ENCODE measurements at places on chromosomes 3 and 15.
A peak's percentile ranks its signal among the peaks of the same experiment; 100 is the strongest.

DNA sequence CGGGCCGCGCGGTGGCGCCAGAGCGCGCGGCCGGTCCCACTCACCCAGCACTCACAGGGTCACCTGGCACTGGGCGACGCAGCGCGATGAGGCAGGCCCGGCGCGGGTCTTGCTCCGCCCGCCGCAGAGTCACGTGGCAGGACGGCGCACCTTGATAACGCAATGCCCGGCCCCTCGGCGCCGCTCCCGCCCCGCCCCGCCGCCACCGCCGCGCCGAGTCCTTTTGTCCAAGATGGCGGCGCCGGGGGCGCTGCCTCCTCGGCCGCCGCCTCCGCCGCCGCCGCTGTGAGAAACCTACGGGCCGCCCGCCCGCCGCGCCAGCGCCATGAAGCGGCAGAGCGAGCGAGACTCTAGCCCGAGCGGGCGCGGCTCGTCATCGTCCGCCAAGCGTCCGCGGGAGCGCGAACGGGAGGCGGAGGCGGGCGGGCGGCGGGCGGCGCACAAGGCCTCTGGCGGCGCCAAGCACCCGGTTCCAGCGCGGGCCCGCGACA is at the start of gene RBM15B:
Gene RBM15B, plus strand, starts transcription at position 211 of the 491 bp plus-strand sequence. Its CDS starts 115 bp downstream, at position 326.
- DNase-seq = peak; percentile 95

- no peak for DNase-seq
Measured at GRCh38 chr3:132079147-132079546, 44.3 kb upstream of the CPNE4 start.

- peak; percentile 10 for DNase-seq
Measured at GRCh38 chr3:144142151-144142840, 170.7 kb downstream of the DIPK2A start.

DNA sequence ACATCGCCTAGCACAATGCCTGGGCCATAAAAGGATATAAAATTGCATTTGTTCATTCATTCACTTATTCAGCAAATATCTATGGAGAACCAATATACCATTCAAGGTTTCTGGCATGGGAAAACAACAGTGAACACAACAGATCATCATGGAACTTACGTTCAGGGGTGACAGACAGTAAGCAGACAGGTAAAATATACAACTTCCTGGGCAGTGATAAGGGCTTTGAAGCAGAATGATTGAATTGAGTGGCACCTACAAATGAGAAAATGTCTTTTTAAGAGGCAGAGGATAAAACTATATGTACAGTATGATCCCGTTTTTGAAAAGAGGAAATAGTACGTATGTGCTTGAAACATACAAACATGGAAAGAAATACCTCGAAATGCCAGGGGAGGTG is 39.2 kb downstream of the CMTM7 start:
- DNase-seq = no peak

DNA sequence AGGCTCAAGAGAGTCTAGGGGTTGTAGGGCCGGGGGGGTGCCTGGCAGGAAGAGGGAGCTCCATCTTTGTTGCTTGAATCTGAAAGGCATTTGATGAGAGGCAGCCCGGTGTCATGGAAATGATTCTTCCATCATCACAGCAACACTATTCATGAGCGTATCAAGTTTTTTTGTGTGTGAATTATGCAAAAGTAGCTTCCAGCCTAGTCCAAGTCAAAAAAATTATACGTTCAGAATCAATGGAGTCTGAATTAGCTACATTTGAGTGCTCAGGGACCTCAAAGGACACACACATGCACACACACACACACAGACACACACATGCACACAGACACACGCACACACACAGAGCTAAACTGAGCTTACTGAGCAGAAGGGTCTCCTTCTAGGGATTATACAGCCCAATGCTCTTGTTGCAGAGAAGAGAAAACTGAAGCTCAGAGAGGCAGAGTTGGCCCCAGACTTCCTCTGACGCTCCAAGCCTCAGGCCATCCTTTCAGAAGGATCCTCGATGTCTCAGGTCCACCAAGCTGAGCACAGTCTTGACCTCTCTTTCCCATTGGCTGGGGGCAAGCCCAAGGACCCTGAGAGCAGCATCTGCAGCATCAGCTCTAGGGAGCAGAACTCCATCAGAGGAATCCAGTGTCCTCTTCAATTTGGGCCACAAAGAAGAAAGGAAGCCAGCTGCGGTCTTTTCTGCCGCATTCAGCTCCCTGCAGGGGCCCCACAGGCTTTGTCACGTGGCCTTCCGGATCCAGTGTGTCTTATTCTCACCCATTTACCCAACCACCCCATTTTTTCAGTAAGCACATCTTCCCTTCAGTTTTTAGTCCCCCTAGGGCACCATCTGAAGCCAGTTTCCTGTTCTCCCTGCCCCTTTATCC is 228.0 kb downstream of the UACA start:
- DNase-seq = no peak

GRCh38 chr3:180680097-180680430 is 775 bp upstream of the CCDC39 start:
- no peak for DNase-seq

GRCh38 chr3:113105093-113105449 is 106.3 kb upstream of the BOC start:
- DNase-seq = no peak

GRCh38 chr3:46127503-46127902 is 80.6 kb downstream of the CCR1 start:
- no peak for DNase-seq

- no peak for DNase-seq
Measured at GRCh38 chr3:82376883-82377282, 615.4 kb upstream of the GBE1 start.

DNA sequence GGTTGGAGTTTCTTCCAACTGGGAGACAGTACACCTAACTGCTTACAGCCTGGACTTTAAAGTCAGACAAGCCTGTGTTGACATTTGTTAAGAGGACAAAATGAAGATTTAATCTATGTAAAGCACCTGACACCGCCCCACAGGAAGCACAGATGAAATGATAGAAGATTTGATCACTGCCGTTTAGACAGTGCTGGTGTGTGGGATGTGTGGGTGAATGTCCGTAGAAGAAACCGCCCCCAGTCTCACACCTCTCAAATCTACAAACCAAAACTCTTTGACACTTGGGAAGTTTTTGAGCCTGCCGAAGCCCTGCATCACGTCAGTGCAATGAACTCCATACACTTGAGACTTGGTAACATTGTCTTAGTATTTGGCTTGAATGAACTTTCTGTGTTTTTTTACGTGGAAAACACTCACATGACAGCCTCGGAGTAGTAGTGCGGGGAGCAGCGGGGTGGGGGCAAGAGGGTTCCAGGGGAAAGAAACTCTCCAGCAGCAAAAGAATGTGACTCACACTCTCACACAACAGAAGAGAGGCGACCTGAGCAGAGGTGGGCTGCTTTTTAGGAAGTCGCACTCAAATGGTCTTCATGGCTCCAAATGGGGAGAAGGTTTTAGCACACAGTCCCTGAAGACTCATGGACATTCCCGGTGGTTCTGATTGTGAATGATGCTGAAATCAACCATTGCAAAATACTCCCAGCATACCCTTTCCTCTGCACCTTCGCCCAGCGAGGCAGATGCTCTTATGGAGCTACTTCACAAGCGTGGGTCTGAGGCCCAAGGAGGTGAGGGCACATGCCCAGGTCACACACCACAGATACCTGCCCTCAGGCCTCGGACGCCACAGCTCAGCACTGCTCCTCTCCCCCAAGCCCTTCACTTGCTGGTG is 79.2 kb downstream of the SRGAP3 start:
- DNase-seq = no peak

GRCh38 chr3:195441992-195442572 is 738 bp downstream of the ACAP2 start:
- DNase-seq = peak; percentile 13

DNA sequence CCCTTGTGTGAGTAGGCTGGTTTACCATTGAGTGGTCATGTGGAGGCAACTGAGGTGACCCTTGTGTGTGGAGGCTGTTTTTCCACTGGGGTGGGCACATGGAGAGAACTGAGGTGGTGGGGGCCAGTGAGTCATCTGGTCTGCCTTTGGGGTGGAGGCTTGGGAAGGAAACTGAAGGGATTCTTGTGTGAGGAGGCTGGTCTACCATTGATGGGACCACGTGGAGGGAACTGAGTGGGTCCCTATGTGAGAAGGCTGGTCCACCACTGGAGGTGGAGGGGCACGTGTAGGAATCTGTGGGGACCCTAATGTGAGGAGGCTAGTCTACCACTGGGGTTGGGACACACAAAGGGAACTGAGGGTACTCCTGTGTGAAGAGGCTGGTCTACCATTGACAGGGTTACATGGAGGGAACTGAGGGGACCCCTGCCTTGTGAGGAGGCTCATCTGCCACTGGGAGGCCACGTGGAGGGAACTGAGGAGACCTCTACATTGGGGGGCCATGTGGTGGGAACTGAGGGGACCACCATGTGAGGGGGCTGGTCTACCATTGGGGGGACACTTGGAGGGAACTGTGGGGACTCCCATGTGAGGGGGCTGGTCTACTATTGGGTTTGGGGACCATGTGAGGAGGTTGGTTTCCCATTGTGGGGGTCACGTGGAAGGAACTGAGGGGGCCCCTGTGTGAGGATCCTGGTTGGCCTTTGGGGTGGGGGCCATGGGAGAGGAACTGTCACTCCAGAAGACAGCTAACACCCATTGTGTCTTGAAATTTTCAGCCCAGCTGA is 164.5 kb downstream of the WNT7A start:
- peak; percentile 1 for DNase-seq

DNA sequence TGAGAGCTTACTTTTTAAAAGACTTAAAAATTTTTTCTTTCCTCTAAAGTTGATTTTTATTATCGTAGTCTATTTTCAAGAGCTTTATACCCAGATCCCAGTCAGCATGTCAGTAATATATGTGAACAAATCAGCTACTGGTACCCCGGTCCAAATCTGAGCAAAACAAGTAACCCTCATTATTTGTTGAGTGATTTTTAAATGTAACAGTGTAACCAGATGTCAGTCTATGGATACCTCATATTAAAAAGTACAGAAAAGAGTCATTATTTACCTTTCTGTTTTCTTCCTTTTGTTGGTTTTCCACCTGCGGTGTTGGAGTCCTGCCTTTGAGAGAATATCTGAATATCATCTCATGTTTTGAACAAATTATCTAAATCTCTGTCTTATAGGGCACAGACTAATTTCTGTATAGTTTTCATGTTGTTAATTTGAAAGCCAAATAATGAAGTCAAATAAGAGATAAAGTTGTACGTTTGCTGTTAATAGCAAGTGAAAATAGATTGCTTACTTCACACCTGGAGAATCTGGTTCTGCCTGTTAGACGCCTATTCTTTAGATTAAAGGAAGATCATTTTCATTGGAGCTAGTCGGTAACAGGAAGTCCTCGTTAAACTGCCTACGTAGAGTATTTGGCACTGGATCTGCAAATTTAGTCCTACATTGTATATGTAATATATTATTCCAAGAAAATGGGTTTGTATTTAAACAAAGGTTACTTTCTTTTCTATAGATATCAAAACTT is at the start of gene STX19:
Gene STX19, minus strand, starts transcription at position 505 of the 745 bp plus-strand sequence. CDS start 13,328 bp downstream, outside the sequence.
- no peak for DNase-seq

DNA sequence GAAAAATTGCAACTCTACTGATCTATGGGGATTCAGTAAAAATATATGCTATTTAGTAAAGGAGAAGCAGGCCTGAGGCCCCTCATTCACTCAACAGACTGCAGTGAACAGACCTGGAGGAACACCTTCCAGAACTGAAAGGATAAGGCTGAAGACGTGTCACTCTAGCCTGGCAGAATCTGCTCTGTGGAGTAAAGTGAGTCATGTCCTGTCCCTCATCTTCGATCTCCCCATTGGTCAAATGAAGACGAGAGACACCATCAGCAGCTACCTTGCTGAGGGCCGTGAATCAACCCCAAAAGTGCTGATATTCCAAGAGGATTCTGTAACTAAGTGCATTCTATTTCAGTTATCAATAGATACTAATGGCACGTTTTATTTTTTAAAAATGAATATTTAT is 359.7 kb downstream of the FGF12 start:
- DNase-seq = no peak

- DNase-seq = no peak
Measured at GRCh38 chr3:57892423-57892822, 115.8 kb upstream of the FLNB start.

DNA sequence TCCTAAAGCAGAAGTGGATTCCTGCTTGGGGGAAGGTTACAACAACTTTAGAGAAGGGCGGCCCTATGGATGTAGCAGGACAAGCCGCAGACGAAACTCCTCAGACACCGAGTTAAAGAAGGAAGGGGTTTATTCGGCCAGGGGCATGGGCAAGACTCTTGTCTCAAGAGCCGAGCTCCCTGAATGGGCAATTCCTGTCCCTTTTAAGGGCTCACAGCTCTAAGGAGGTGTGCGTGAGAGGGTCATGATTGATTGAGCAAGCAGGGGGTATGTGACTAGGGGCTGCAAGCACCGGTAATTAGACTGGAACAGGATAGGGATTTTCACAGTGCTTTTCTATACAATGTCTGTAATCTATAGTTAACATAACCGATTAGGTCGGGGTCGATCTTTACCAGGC is 879 bp upstream of the PDHB start:
- no peak for DNase-seq

DNA sequence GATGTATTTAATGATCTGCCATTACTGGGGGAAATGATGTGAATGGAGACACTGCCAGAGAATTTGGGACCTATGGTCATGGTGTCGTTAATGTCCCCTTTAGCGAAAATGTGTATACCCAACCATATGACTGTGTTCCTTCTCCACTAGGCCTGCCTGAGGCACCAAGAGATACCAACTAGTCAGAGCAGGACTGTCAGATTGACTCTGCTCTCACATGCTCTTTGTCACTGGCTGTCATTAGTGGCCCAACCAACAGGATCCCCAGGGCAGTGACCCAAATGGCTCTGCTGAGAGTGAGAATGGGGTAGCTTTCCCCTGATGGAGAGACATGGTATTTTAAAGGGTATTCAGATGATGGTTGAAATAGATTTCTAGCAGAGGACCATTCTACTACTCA is 2.8 kb downstream of the TAGLN3 start:
- no peak for DNase-seq

GRCh38 chr3:149000206-149000745 is 8.9 kb downstream of the GYG1 start:
- no peak for DNase-seq

DNA sequence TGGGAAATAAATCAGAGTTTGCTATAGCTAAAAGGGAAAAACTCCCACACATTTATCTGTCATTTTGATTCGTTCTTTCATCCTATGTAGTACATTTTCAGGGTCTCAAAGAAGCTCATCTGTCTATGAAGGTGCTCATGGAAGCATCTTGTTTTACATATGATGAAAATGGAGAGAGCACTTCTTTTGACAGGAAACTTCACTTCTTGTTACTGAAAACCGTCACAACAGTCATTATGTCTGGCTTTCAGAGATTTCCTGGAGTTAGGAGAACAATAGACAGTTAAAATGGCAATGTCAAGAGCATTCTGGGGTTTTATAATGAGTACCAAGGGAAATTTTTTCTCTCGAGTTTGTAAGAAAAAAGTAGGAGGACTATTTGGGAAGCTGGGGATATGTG is 83.3 kb downstream of the TMEM108 start:
- DNase-seq = no peak

DNA sequence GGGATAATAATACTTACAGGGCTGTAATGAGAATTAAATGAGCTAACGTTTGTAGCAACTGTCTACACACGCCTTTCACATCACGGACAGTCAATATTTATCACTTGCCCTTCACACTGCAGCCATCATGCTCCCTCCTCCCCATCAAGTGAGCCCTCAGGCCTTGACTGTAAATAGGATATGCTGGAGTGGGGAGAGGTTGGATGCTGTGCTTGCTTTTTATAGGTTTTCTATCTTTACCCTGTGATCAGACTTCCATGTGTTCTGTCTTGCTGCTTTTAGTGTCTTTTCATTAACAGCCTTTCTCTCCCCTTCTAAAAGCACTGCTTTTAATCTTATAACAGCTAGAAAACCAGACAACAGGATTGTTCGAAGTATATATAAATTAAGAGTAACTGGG is 12.8 kb upstream of the MAGEF1 start:
- DNase-seq = no peak

- no peak for DNase-seq
Measured at GRCh38 chr15:95175914-95176658, 944.7 kb downstream of the MCTP2 start.
